Sigmoid colon (tissue), 7 donors: ENCODE measurements at places on chromosomes 7 and 10.

GRCh38 chr10:27258838-27259812, 18.5 kb upstream of the ACBD5 start:
- no peak for DNase-seq

DNA sequence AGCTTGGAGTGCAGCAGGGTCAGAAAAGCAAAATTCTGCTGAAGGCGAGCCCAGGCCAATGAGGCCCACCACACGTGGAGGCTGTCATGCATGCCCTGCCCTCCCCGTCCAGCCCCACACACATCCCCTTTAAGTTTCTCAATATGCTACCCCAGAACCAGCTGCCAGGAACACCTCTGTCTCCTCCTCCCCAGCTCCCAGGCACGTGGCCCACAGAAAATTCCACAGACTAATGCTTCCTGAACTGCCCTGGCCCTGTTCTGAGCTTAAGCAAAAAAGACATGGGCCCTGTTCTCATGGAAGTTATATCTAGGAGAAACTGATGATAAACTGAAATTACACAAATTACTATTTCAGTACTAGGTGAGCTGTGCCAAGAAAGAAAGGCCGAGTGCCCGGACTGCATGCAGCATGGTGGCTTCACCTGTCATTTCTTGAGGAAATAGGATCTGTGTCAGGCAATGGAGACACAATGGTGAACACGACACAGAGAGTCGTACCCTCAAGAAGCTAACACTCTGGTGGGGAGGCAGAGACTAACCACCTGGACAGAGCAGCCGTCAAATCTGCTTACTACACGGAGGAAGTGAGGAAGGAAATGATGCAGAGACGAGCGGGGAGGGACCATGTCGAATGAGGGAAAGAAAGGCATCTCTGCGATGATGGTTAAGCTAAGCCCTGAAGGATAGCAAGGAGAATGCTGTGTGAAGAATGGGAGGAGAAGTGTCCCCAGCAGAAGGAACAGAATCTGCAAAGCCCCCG, 44.5 kb downstream of the PODXL start:
- no peak for DNase-seq

GRCh38 chr10:28644647-28645046, 32.7 kb upstream of the BAMBI start:
- DNase-seq: peak; percentile 10

GRCh38 chr10:79202188-79203013, 133.6 kb downstream of the ZMIZ1 start:
- peak; percentile 83 for DNase-seq

DNA sequence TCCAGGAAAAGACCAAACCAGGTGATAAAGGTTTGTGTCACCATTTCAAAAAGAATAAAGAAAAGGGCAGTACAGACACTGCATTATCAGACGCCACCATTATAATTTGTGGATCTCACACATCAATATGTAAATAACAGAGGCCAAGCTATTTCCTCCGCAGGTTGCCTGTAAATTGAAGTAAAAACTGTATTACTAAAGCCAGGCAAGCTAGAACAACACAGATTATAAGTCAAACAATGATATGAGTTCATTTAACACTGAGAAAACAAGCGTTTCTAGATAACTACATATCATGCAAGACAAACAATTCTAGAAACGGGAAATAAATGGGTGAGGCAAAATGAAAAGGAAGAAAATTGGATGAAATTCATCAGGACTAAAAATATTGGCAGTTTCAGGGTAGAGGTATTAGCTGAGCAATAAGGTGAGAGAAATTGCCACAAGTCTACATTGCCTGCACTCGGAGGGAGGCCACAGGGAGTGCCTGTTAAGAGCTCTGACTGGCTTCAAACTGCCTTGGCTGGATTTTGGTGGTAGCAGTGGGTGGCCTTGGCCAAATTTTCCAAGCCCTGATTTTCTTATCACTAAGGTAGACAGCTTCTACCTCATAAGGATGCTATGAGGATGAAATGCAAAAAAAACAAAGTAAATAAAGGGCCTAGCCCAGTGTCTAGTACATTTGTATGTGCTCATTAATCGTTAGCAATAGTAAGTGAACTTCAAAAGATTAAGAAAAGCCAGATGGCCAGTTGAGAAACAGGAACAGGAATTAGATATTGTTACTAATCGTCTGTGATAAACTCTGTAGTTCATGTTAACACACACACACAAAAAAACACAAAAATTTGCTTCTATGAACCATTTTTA, 240.0 kb upstream of the NFE2L3 start:
- no peak for DNase-seq

DNA sequence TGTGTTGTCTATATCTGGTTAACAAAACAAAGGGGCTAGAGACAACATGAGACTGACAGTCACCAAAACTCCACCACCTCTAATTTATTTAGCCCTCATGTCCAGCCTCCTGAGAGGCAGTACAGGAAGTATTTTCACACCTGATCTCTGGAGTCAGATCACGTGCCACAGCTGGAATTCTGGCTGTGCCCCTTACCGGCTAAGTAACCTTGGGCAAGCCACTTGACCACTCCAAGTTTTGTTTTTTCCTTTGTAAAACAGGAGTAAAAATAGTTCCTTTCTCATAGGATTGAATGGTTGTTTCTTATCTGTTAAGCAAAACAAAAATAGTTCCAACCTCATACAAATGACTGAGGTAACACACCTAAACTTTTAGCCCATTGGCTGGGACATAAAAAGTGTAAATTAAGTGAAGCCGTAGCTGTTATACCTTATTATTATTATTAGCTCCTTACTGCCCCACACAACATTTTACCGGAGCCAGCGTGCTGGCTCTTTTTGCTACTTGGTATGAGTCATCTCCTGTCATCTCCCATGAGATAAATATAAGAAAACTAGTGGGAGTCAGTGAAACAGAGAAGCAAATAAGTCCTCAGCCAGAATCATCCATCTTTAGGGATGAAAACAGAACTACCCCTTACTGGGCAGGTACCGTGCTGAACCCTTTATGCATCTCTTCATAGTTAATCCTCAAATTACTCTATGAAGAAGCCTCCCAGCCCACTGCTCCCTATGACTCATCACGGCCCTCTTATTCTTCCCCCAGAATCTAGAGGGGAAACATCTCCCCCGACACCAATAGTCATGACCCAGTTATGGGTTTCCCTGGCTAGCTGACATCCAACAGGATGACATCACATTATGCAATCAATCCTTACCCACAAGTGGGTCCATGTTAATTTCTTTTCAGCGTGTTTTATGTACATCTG, 44.9 kb downstream of the PPP1R3C start:
- DNase-seq: no peak

GRCh38 chr10:25304606-25305005, 129.8 kb downstream of the GPR158 start:
- no peak for DNase-seq

DNA sequence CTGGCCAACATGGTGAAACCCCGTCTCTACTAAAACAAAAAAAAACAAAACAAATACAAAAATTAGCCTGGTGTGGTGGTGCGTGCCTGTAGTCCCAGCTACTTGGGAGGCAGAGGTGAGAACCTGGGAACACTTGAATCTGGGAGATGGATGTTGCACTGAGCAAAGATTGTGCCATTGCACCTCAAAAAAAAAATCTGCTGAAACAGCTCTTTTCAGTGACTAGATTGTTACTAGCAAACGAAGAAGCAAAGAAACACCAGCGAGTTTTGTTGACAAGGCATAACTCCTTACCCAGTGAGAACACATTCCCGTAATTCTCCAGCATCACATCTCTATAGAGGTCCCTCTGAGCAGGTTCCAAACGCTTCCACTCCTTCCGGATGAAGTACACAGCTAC, 6.7 kb downstream of the ZNF3 start:
- DNase-seq: no peak

GRCh38 chr7:96089511-96089910, 232.4 kb downstream of the SLC25A13 start:
- DNase-seq: no peak

GRCh38 chr7:149748076-149748874, 25.1 kb downstream of the ZNF467 start:
- no peak for DNase-seq

- DNase-seq: no peak
Measured at GRCh38 chr7:85882335-85882734, 695.5 kb upstream of the SEMA3D start.

DNA sequence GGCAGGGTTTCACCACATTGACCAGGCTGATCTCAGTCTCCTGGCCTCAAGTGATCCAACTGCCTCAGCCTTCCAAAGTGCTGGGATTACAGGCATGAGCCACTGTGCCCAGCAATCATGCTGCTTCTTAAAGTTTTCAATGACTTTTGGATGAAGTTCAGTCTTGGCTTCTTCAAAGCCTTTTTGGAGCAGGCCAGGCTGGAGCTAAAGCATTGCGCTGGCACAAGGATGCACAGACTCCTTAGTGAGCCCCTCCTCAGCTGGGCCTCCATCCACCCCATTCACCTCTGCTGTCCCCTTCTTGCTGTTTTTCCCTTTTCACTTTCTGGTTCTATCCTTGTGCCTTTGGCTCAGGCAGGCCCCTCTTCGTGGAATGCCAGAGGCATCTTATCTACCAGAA, 638.6 kb downstream of the TYW1 start:
- no peak for DNase-seq

DNA sequence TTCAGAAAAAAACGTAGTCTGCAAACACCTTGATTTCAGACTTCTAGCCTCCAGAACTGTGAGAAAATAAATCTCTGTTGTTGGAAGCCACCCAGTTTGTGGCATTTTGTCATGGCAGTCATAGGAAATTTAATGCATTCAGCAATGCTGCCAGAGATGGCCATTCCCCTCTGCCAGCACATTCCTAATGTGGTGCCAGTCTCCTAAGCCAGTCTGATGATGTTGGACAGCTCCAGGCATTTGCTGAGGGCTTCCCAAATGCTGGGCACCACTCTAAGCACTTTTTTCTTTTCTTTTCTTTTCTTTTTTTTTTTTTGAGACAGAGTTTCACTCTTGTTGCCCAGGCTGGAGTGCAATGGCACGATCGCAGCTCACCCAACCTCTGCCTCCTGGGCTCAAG, 666.7 kb upstream of the C7orf33 start:
- DNase-seq: no peak

DNA sequence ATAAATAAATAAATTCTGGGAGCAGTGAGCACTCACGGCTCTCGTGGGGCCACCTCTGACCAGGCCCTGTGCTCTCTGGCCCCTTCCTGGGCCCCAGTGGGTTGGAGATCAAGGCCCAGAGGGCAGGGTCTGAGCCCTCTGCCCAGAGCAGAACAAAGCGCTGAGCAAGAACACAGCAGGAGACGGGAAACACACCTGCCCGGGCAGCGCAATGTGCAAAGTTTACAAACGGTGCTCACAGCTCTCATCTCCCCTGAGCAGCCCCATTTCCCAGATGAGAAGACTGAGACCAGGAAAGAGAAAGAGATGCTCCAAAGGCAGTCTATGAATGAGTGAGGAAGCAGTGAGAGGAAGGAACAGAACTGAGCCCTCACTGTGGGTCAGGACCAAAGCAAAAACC, 3.0 kb downstream of the METTL27 start:
- DNase-seq: no peak
